Neural crest cell (in vitro differentiated cells): ENCODE measurements at places on chromosomes 1 and 21.

- no peak for DNase-seq
- no peaks in the 10 kb centered on the region for H3K27me3 ChIP-seq
- no peaks in the 10 kb centered on the region for H3K36me3 ChIP-seq
- no peak overlapping the region for H3K4me3 ChIP-seq
- no peak overlapping the region for H3K27ac ChIP-seq
Measured at GRCh38 chr1:225870911-225871310, 11.3 kb downstream of the TMEM63A start.

GRCh38 chr1:9444532-9444931 is 94.7 kb upstream of the SLC25A33 start:
- H3K27ac ChIP-seq: peak overlapping the region; percentile 60
- H3K27me3 ChIP-seq: no peaks in the 10 kb centered on the region
- peaks cover 64% of the 10 kb centered on the region for H3K4me1 ChIP-seq
- H3K36me3 ChIP-seq: no peaks in the 10 kb centered on the region
- H3K4me3 ChIP-seq: no peak overlapping the region

GRCh38 chr1:106296431-106296830 is 760.0 kb upstream of the PRMT6 start:
- H3K4me3 ChIP-seq: no peak overlapping the region
- no peaks in the 10 kb centered on the region for H3K27me3 ChIP-seq
- peaks cover 6% of the 10 kb centered on the region for H3K4me1 ChIP-seq

DNA sequence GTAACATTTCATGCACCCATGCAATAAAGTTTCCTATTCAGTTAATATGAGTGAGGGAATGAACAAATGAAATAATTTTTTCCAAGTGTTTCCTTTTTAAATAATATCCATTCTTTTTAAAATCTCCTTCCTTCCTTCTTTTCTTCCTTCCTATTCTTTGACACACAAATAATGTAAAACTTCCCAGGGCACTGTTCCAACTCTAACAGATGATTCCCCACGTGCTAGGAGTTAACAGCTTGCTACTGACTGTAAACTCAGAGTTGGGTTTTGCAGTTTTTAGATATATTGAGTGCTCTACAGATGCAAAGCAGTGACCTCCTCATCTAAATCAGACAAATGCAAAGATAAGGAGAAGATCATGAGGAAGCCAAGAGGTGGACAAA is 54.0 kb upstream of the POU2F1 start:
- peaks cover 7% of the 10 kb centered on the region for H3K27me3 ChIP-seq
- H3K27ac ChIP-seq: no peak overlapping the region
- H3K4me1 ChIP-seq: peaks cover 40% of the 10 kb centered on the region
- DNase-seq: no peak

DNA sequence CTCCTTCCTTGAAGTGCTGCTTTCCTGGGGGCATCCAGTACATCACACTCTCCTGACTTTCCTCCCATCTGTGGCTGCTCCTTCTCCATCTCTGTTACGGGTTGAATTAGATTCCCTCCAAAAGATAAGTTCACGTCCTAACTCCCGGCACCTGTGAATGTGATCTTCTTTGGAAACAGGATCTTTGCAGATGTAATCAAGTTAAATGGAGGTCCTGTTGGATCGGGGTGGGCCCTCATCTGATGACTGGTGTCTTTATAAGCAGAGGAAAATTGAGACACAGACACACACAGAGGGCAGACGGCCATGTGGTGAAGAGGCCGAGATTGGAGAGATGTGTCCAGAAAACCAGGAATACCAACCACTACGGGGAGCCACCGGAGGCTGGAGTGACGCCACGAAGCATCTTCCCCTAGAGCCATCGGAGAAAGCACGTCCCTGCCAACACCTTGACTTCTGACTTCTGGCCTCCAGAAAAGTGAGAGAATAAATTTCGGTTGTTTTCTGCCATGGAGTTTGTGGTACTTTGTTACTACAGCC is 36.0 kb downstream of the ZBTB18 start:
- H3K4me3 ChIP-seq: no peak overlapping the region
- no peak for DNase-seq
- peaks cover 4% of the 10 kb centered on the region for H3K36me3 ChIP-seq
- H3K4me1 ChIP-seq: peaks cover 5% of the 10 kb centered on the region
- no peak overlapping the region for H3K27ac ChIP-seq

DNA sequence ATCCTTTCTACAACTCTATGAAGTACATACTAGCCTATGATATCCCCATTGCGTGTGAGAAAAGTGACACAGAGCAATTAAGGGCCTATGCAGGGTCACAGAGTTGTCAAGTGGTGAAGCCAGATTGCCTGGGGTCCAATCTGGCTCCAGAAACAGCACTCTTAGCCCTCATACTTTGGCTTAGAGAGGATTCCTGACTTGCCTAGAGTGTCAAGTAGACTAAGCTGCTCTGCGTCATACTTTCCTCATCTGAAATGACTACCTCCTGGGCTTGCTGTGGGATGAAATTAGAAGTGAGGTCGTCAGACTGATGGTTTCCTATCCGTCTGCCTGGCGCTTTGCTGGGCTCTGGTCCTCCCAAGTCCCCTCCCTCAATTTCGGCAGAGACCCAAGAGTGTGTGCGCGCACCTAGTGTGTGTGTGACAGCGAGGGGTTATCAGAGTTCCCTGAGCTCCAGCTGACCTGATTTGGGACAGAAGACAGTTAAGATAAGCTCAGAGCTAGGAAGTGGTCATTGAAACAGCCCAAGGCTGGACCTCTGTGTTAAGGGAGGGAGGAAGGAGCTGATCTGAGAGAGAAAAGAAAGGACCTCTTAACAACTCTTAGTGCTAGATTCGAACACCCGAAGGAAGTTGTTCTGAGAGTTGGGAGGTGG is 5.4 kb upstream of the NUAK2 start:
- DNase-seq: no peak
- peaks cover 24% of the 10 kb centered on the region for H3K4me1 ChIP-seq
- H3K27ac ChIP-seq: peak overlapping the region; percentile 47

DNA sequence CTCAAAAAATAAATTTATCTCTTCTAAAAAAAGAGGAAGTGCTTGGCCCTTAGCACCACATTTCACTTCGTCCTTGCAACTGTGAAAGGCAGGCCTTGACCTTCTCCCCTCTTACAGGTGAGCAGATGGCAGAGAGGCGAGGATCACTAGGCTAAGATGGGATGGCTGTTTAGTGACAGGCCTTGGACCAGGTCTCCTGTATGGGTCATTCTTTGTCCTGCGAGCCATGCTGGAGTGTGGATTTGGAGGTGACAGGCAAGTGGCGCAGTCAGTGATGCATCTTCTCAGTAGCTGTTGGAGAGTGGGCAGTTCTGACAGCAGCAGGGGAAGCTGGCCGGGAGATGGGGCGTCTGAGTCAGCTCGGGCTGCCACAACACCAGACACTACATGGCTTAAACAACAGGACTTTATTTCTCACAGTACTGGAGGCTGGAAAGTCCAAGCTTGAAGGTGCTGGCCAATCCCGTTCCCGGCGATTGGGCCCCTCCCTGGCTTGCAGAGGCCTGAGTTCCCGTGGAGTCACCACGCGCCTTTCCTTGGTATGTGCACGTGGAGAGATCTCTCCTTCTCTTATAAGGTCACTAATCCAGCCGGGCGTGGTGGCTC is 16.5 kb downstream of the SLC27A3 start:
- H3K27ac ChIP-seq: no peak overlapping the region
- H3K4me1 ChIP-seq: peaks cover 49% of the 10 kb centered on the region
- H3K36me3 ChIP-seq: peaks cover 3% of the 10 kb centered on the region
- peak overlapping the region; percentile 26 for H3K4me3 ChIP-seq

DNA sequence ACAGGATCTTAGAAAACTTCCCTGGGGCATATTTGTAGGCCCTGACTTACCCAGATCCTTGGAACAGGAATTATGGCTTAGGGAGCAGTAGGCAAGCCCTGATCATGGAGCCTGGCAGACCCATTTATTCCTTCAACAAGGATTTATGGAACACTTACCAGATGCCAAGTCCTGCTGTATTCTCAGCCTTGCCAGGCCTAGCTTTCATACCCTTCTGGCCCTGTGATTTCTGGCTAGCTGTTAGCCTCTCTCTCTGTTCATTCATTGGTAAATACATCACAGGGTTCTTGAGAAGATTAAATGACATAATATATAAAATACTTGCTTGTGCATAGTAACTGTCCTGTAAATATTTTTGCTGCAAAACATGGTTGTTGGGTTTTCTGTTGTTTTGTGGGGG is 32.4 kb upstream of the SRP9 start:
- H3K27me3 ChIP-seq: no peaks in the 10 kb centered on the region
- no peak for DNase-seq
- peaks cover 10% of the 10 kb centered on the region for H3K4me1 ChIP-seq
- H3K36me3 ChIP-seq: no peaks in the 10 kb centered on the region

- H3K27ac ChIP-seq: no peak overlapping the region
- no peak for DNase-seq
- H3K4me3 ChIP-seq: no peak overlapping the region
- peaks cover 15% of the 10 kb centered on the region for H3K36me3 ChIP-seq
Measured at GRCh38 chr21:46266946-46267345, 18.5 kb downstream of the MCM3AP start.

DNA sequence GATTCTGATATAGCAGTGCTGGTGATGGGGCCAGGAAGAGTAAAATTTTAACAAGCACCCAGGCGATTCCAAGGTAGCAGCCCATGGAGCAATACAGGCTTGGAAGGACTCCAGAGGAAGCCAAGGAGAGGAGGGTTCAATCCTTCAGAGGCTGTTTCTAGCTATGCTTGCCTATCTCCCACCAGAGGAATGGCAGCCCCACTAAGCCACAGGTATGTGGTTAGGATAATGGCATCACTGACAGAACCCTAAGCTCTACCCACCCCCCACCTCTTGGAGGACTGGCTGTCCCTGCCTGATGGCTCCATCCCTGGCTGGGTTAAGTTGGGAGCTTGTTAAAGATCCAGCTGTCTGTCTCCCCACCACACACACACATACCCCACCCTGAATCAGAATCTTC is 19.3 kb upstream of the PTAFR start:
- H3K27me3 ChIP-seq: no peaks in the 10 kb centered on the region
- peaks cover 3% of the 10 kb centered on the region for H3K4me1 ChIP-seq
- peaks cover 4% of the 10 kb centered on the region for H3K36me3 ChIP-seq

GRCh38 chr1:15847100-15847892 is at the start of gene SPEN:
SPEN (plus strand) TSS chr1:15847707; CDS start chr1:15848068, 361 bp downstream.
- DNase-seq: peak; percentile 96
- peak within 1 kb of the TSS; percentile 97 for H3K4me3 ChIP-seq
- peak within 1 kb of the TSS; percentile 98 for H3K27ac ChIP-seq
- peaks cover 52% of the 10 kb centered on the region for H3K4me1 ChIP-seq
- no peaks in the 10 kb centered on the region for H3K27me3 ChIP-seq

DNA sequence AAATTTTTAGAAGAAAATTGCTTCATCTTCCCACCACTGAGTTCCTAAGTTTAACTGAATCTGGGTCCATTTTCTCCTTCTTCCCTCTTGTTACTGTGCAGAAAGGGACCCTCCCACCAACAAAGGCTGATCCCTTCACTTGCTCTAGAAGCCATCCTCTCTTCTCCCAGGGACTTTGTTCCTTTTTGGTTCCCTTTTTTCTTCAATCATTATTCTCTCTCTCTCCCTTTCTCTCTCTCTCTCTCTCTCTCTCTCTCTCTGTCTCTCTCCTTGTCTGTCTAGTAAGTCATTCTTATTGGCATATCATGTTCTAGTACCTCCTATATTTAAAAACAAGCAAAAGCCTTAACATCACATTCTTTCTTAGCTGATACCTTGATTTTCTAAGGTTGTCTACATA is 31.7 kb upstream of the GADD45A start:
- no peak overlapping the region for H3K4me3 ChIP-seq
- DNase-seq: no peak
- peaks cover 4% of the 10 kb centered on the region for H3K4me1 ChIP-seq
- H3K36me3 ChIP-seq: no peaks in the 10 kb centered on the region

- H3K36me3 ChIP-seq: no peaks in the 10 kb centered on the region
- H3K27me3 ChIP-seq: no peaks in the 10 kb centered on the region
Measured at GRCh38 chr1:94315552-94316116, 78.2 kb upstream of the ARHGAP29 start.

DNA sequence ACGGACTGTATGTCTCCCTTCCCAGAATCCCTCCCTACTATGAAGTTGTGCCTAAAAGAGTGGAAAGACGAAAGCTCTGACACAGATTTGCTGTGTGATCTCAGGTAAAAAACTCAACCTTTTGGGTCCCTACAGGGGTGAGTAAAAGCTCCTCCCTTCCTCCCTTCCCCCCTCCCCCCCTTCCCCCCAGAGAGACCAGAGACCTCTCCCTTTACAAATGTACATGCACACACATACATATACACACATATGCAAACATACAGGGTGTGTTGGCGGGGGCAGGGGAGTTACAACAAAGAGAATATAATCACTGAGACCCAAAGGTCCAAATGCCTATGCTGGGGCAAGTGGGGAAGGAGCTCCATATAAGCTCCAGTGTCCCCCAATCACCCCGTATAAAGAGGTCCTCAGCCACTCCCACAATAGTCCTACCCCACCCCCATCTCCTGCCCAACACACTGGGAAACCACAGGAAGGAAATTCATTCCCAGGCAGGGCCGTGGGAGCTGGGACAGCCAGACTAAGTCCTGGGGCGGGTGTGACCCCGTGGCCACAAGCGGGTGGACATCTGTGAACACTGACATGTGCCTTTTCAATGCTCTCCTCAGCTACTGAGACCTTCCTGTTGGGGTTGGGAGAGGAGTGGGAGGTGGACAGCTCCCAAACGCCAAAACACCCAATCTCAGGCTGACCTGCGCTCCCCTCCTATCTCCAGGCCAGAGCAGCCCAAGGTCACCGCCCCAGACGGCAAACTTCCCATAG is 2.0 kb downstream of the MEF2D start:
- peak overlapping the region; percentile 90 for H3K4me3 ChIP-seq
- no peak for DNase-seq
- no peaks in the 10 kb centered on the region for H3K36me3 ChIP-seq
- no peaks in the 10 kb centered on the region for H3K27me3 ChIP-seq

DNA sequence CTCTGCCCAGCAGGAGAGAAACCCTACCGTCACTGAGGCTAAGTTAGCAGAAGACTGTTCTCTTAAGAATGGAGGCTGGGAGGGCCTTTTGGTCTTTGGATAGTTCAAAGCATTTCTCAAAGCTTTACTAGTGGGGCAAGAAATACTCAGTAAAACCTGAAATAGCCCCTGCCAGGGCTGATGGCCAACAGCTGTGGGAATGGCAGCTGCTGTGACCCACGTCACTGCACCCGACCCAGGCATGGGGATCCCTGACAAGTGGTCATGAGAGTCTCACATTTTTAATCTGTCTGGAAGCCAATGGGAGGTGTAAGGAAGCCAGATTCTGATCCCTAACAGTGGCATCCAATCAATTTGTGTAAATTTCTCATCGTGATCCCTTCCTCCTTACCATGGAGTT is 44.5 kb upstream of the ENAH start:
- H3K36me3 ChIP-seq: no peaks in the 10 kb centered on the region
- H3K4me3 ChIP-seq: no peak overlapping the region
- no peak overlapping the region for H3K27ac ChIP-seq
- peaks cover 2% of the 10 kb centered on the region for H3K27me3 ChIP-seq
- peaks cover 10% of the 10 kb centered on the region for H3K4me1 ChIP-seq
